ENCODE measurements at places on chromosomes 5 and 9.

GRCh38 chr9:4982721-4983482 lies 2.2 kb upstream of the JAK2 start:
- no peak for DNase-seq

- DNase-seq = no peak
Observed at GRCh38 chr5:178240341-178240741, 7.7 kb upstream of the PHYKPL start.

DNA sequence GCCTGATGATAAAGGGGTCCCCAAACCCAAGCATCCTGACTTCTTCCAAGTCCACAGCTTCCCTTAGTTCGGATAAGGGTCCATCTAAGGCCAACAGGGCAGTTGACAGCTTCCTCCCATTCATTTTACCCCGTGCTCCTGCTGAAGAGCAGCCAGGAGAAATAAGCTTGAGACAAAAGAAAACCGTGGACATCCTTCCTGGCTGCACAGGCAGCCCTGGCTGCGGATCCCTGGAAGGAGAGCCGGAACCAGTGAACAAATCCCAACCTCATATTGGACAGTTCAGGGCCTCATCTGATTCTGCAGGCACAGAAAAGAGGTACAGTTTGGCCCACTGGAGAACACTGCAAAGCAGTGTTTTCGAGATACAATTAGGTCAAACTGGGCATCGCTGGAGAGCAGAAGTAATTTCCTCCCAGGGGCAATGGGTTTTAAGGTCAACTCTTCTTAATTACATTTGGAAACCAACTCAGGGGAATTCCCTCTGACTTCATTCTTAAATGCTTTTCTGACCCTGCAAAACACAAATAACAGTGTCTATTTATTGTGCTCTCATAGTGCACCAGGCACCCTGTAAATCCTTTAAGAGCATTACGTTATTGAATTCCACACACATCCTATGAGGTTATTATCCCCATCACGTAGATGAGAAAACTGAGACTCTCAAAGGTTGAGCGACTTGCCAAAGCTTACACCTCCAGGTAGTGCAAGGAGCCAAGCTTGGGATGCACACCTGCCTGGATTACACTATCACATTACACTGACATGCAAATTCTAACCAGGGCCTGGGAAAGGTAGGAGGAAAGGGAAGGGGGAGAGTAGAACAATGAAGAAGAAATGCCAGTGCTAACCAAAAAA lies 21.2 kb downstream of the ADAM19 start:
- DNase-seq = no peak

DNA sequence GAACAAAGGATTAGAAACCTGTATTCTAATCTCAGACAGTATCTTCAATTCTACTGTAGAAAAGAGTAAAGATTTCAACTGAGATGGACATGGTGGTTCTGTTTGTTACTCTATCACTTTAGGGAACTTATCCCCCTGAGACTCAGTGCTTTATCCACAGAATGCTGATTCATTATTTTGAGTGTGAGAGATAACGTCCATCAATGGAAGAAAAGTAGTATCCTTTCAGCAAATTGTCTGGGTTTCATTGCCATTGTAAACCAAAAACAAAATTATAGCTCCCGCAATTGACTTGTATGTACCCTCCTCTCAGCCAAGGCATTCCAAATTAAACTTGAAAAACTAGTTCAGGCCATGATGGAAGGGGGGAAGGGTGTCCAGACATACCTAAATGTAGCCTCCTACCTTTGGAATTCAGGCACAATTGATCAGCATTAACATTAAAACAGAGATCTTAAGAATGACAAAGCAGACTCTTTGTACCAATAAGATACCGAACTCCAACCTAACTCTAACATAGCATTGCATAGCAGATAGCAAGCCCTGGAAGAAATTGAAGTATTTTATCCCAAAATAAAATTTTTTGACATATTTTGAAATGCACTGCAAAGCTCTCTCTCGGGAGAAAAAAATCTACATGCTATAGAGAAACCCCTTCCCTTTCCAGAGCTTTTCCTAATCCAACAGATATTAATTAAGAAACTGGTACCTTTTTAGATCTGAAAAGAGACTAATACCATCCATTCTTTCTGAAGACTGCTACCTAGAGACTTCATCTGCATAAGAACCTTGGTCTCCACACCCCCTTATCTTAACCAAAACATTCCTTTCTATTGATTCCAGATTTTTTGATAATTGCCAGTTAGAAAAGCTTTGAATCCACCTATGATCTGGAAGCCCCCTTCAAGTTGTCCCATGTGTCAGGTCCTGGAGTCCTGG lies 1055.7 kb downstream of the PTPRD start:
- no peak for DNase-seq

GRCh38 chr5:147804334-147804733 lies 21.8 kb upstream of the JAKMIP2 start:
- DNase-seq = no peak

DNA sequence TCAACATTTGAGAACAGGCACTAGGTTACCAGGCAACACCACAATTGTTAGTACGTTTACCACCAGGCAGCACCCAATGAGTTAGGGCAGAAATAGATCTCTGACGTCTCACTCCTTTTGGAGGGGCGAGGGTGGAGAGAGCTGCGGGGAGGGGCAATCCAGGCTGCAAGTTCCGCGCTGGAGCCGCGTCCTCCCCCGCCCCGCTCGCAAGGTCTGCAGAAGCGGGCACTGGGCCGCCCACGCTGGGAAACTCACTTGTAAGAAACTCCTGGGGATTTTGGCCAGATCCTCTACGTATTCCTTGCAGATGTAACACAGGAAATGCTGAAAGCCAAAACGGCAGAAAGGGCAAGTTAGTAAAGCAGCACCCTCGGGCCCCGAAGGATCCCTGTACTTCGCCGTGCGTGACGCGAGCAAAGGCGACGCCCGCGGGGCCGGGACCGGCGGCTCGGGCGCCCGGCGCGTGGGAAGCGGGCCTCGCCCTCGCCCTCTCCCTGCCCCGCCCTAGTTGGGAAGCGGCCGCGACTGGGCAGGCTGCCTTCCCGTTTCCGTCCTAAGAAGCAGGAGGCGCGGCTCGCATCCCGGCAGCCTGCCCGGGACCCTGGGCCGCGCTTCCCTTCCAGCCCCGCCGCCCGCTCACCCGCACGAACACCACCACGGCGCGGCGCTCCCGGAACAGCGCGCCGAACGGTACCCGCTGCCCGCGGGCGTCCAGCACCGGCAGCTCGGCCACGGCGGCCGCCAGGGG lies 493 bp downstream of the PRXL2C start:
- peak; percentile 50 for DNase-seq

- peak; percentile 75 for DNase-seq
Observed at GRCh38 chr5:131209506-131210150, 38.9 kb downstream of the LYRM7 start.

DNA sequence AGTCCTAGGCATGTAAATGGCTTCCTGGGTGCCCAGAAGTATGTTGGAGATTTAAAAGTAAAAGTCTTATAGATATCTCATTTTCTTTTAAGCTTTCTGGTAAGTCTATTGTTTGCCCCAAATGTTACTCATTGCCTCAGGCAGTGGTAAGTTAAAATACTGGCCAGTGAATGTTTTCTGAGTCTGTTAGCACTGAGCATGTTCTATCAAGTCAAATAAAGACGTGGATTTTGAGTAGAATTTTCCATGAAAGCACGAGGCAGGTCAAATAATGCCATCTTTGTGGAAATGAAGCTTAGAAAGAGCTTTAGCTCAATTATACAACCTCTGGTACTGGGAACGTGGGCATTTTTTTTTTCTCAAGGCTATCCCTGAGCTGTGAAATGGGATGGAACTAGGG lies 651.3 kb upstream of the ACO1 start:
- DNase-seq = no peak

DNA sequence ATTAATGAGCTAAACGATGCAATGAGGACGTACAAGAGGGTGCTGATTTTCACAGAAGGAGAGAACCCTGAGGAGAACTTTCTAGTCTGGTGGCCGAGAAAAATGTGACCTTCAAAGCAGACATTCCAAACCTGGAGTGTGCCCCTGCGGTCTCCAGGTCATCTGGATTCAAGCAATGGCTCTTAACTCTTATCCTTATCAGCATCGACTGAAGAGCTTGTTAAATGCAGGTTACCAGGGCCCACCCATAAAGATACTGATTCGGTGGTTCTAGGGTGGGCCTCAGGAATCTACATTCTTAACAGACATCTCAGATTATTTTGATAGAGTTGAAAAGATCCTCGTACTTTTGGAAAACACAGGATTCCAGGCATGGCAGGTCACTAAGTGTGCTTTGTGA lies 103.6 kb upstream of the SAP30L start:
- no peak for DNase-seq

- no peak for DNase-seq
Observed at GRCh38 chr5:69134126-69134525, 32.8 kb upstream of the CCNB1 start.

DNA sequence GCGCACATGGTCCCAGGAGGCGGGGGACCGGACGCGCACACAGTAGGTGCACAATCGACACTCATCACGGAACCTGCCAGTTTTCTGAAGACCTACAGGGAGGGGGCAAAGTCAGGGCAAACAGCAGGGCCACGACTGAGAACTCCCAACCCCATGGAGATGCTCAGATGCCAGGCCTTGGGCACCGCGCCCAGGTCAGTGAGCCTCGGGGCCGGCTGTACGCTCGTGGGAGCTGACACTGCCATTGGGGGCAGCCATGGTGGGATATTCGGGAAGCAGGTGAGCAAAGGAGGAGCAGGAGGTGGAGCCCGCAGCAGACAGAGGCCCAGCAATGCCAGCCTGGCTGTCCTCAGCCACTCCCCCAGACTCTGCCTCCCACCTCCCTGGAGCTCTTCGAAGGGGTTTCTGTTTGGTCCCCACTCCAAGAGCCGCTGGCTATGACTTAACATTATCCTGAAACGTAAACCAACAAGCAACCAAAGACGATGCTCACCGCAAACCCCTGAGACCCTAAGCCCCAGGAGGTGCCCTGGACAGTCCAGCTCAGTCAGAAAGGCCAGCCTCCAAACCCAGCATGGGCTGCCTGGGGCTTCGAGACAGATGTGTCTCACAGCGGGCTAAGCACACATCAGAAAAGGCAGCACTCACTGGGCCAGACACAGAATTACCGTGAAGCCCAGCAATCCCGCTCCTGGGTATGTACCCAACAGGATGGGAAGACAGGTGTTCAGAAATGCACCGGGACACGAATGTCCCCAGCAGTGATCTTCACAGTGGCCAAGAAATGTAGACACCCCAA lies 78.4 kb downstream of the VAV2 start:
- DNase-seq = no peak

DNA sequence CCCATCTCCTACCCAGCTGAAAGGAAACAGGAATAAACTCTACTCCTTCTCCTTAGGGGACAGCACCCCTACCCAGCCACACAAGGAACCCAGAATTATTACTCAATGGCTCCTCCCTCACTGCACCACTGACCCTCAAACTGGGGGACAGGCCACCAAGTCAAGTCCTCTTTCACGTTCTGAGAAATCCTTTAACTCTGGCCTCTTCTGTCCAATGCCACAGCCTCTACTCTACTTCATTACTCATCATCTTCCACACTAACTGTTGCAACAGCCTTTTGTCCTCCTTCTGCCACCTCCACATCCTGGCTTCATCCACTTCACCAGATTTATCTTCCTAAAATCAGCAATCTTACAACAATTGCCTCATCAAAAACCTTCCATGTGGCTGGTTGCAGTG lies 6.8 kb downstream of the TTC39B start:
- DNase-seq = no peak

- no peak for DNase-seq
Observed at GRCh38 chr5:73274881-73275663, 102.1 kb downstream of the TMEM174 start.

GRCh38 chr9:129567842-129568559 lies 52.9 kb downstream of the C9orf50 start:
- DNase-seq = no peak

GRCh38 chr5:27818888-27819287 lies 780.5 kb upstream of the CDH9 start:
- no peak for DNase-seq

DNA sequence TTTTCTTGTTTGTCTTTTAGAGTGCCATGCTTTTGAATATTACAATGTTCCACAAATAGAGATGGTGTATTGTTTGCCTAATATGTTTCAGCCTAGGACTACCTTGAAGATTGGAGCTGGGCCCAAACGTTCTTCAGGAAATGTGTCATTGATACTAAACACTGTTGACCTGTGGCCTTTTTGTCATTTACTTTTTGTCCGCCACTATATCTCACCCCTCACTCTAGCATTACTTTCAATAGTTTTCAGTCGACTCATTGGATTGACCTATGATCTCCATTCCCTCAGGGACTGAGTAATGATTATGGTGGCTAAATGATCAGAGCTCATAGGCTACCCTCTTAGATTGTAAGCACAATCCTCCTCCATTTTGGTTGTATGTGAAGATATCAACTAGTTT lies 115.8 kb downstream of the NUDT12 start:
- DNase-seq = no peak

DNA sequence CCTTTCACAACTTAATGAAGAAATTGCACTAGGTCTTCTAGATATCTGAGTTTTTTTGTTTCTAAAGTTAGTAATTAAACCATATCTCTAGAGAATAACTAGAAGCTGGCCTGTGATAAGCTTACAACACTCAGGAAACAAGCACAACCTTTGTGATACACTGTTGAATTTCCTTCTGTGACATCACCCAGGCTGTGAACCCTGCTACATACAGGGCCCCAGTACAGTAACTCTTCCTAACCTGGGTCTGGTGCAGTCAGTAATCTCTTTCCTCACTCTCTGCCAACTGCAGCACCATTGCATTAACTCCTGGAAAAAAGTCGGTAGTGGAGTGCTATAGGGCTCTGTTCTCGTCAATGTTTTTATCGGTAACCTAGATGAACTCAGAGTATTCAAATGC lies 10.6 kb upstream of the IGFBPL1 start:
- DNase-seq = no peak

GRCh38 chr9:97851446-97851883 lies 1.6 kb upstream of the FOXE1 start:
- no peak for DNase-seq

GRCh38 chr5:168320805-168321204 lies 29.4 kb downstream of the WWC1 start:
- no peak for DNase-seq

GRCh38 chr5:176389135-176390123 lies 878 bp downstream of the HIGD2A start:
- no peak for DNase-seq

GRCh38 chr9:92740446-92740961 lies 24.1 kb downstream of the BICD2 start:
- DNase-seq = no peak

DNA sequence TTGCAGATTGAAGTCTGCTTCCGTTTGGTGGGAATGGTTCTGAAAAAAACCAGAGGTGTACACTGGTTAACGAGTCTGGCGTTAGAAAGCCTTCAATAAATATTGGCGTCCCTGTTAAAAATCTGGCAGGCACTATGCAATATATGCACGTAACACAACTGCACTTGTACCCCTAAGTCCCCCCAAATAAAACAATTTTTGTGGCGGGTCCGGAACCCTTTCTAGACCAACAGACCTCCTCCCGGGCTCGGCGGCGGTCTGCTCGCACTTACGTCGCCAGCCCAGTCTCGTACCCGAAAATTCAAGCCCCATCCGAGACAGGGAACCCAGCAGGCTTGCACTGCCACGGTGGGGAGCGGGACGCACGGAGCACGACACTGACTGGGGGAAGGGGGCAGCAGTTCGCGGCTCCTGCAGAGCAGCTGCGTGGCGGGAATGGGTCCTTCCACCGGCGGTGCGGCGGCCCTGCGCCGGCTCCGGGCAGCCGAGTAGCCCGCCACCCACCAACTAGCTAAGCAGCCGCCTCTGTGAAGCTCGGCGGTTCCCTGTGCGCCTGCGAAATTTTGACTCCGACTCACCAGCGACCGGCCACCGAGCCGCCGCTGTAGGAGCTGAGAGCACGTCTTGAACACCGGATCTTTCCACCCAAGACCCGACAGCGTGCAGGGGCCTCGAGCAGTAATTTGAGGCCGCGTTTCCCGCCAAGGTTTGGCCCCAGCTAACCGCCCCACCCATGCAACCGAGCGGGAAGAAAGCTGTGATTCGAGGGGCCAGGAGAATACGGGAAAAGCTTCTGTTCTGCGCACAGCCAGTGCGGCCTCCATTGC lies 3.9 kb downstream of the MCIDAS start:
- no peak for DNase-seq

Measured in germinal center (tissue), 1 donor.